Kidney capillary endothelial cell (primary cell): ENCODE measurements at places on chromosomes 7 and 10.

GRCh38 chr10:101646364-101646763 lies 48.6 kb downstream of the FBXW4 start:
- DNase-seq = no peak

DNA sequence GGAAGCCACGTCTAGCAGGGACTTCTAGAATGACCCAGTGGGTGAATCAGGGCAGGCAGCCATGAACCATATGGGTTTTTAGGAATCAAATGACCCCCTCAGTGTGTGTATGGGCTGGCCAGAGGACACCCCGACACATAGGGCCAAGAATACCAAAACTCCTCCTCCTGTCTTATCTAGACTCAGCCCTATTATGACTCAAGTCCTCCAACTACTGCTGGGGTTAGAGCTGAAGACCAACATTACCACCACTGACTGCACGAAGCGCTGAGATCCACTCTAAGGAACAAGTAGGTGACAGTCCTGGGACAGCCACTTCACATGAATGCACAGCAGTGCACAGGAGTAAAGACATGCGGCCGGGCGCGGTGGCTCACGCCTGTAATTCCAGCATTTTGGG lies 11.5 kb upstream of the SVOPL start:
- DNase-seq = no peak

GRCh38 chr10:29798921-29799690 lies 164.3 kb upstream of the SVIL start:
- DNase-seq = no peak

- DNase-seq = no peak
These were observed 164.4 kb downstream of the SH2D4B start for GRCh38 chr10:80702143-80702542.

GRCh38 chr10:30454744-30455510 lies 20.9 kb downstream of the MAP3K8 start:
- no peak for DNase-seq

DNA sequence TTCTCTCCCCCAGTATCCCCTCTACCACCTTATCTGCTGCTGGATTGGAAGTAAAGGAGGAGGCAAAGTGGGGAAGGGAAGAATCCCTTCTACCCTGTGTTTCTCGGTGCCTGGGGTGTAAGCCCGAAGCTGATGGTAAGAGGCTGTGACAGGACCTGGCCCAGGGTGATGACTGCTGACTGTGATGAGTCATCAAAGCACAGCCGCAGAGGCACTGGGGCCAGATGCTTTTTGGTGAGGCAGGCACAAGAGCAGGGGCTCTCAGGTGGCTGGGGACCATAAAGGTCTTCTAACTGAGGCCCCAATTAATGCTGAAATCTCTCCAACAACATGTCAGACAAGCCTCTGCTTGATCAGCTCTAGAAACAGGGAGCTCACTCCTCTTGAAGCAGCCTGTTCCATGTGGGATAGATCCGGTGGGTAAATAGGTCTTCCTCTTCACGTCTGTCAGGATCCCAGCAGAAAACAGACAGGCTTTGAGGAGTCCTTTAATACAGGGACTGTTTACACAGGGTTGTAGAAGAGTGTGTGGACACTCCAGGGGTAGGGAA lies 86.1 kb upstream of the PCBD1 start:
- DNase-seq = no peak

- no peak for DNase-seq
These were observed 19.7 kb upstream of the BNIP3 start for GRCh38 chr10:132001238-132001972.

DNA sequence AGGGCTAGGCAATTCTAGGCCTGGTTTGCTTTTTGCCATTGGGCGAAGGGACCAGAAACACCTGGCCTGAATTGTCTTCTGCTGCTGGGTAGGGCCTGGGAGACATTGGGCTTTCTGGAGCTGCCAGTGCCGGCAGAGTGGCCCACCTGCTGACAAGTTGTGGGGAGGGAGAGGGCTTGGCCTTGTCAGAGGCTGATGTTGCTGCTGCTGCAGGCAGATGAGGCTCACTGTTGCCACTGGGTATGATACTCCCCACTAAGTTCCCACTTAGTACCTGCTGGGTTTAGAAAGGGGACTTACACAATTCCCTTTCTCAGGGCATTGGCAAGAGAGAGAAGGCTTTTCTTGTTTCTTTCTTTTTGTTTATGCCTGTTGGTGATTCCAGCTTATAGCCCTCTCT lies 289.6 kb upstream of the NPVF start:
- DNase-seq = no peak

GRCh38 chr10:1372212-1372611 lies 316.0 kb downstream of the WDR37 start:
- DNase-seq = no peak

- no peak for DNase-seq
These were observed 75.0 kb upstream of the SFMBT2 start for GRCh38 chr10:7485799-7486198.

DNA sequence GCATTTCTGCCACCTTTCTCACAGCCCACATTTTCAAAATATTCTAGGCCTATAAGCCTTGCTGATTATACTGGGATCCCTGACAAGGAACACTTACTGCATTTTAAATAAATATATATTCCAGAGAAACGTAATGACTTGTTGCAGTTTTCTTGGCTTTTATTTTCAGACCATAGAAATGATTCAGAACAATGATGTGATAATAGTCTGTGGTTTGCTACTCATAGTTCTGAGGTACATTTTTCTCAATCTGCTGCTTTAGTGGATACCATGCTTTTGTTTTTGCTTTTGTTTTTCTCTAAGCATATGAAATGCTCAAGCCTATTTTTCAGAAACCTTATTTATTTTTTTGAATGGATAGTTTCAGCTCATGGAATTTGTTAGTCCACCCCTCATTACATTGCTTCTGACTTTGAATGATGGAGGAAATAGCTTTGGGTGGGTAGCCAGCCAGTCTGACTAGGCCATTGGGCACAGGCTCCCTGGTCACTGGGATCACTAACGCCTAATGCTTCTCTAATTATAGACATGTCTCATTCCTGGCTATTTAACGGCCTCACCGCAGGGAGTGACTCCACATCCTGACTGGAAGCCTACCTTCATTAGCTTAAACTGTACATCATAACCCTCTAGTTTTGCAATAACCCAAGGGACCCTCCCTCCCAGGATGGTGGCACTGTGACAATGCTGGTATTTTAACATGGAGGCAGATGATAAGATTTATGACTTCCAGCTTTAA lies 66.1 kb downstream of the MBL2 start:
- DNase-seq = no peak

DNA sequence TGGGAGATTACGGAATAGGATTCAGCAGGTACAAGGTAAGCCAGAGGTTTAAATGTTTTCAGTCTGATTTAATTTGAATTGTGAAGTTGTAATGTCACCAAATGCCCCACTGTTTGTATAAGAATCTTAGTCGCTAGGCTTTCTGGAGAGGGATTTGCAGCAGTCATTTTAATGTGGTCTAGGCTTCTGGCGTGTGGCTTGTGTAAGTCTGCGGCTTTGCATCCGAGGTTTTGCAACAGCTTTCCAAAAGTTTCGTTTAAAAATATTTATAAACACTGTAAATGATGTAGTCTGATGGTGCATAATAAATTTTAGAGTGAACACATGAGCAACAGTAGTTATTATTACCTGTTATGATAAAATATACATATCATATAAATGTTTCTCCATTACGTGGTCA lies 26.1 kb upstream of the BHLHA15 start:
- no peak for DNase-seq

- no peak for DNase-seq
These were observed 11.5 kb upstream of the AASS start for GRCh38 chr7:122155566-122155965.

DNA sequence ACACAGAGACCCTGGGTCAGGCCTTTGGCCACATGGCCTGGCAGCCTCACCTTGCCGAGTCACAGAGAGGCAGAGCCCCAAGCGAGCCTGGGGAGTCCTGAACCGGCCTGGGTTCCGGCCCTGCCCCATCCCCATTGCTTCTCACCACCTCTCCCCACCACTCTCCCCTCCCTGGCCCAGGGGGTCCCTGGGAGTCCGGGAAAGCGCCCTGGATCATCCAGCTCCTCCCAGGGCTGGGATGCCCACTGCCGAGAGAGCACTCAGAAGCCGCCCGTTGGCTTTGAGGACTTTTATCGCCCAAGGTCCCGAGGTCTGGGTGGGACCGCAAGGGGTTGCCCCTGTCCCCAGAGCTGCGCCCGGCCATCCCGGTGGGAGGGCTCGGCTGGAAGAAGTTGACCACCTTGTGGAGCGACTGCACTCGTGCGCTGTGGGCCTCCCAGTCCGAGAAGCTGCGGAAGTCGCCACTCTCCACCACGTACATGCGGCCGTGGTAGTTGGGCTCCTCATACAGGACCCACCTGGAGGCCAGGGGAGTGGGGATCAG lies 8.1 kb downstream of the CRYGN start:
- no peak for DNase-seq

- DNase-seq = no peak
These were observed 58.5 kb upstream of the DNAJB6 start for GRCh38 chr7:157278167-157278790.

- no peak for DNase-seq
These were observed 356 bp upstream of the NDUFB2 start for GRCh38 chr7:140696024-140696679.

DNA sequence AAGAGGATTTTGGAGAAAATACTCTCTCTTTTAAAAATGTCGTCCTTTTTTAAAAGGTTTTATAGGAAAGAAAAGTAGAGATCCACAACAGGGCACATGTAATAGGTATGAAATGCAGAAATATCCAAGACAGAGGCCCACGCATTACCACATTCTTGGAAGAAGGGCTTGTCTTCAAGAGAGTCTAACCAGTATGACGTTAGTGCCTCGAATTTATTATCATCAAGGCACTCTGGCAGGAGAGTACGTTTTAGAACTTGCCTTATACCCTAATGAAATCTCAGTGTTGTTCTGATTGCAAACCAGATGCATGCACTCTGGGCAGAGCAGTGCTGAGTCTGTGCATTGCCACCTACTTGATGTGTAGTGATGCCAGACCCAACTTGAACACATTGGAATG lies 342.6 kb upstream of the NFE2L3 start:
- no peak for DNase-seq
